ENCODE measurements at places on chromosomes 1 and 21. TPM values are rescaled to one million over a fixed set of nuclear protein-coding genes. Genes with fewer than 3 reads are reported as not detected.

BGLAP gene
- total RNA-seq: 0.75 TPM

CPLANE2 gene
- total RNA-seq: 2.7 TPM

ECE1 gene
- 40.2 TPM for total RNA-seq

KIF26B gene
- 0.50 TPM for total RNA-seq

DNA sequence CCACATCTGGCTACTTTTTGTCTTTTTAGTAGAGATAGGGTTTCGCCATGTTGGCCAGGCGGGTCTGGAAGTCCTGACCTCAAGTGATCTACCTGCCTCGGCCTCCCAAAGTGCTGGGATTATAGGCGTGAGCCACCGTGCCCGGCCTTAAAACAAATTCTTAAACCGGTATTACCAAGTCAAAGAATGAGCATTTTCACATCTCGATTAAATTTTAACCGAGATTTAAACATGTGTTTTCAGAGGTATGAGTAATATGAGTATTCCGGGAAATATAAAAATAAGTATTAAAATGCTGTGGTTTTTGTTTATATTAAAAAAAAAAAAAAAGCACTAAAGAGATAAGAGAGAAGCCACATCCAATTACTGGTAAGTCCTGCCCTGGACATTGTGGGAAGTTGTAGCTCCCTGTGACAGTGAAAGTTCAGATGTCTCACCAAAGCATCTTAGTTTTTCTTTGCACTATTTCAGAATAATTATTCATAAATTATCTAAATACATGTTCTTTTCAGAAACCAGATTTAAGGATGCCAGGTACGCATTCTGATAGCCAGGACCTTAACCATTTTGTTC is 24.9 kb downstream of the ZNF281 start:
- no peak for DNase-seq
- no peak overlapping the region for H3K4me3 ChIP-seq
- no peaks in the 10 kb centered on the region for H3K27me3 ChIP-seq

DNA sequence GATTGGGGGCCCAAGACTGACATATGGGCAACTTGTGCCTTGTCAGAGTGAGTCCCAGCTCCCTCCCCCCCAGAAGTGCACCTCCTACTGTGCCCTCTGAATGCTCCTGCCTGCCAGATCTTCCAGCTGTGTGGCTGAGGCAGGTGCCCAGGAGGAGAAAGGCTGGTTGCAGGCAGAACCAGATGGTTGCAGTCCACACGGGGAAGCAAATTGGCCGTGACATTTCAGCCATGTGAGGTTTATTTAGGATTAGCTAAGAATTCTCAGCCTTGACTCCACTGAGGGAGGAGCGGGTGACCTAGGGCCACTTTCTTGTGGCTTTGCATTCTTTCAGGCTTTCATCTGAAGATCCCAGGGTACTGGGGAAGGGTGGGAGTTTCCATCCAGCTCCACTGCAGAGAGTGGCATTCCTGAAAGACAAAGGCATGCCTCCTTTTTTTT is 33.8 kb downstream of the PEX14 start:
- no peak overlapping the region for H3K4me3 ChIP-seq
- DNase-seq: no peak
- no peaks in the 10 kb centered on the region for H3K27me3 ChIP-seq
- H3K4me1 ChIP-seq: peaks cover 14% of the 10 kb centered on the region
